ENCODE measurements at places on chromosomes 2 and 18.
A peak's percentile ranks its signal among the peaks of the same experiment; 100 is the strongest.

GRCh38 chr2:57733956-57734355 is 312.6 kb upstream of the VRK2 start:
- DNase-seq, result no peak

GRCh38 chr18:68925268-68925667 is 127.4 kb downstream of the CCDC102B start:
- DNase-seq, result no peak

GRCh38 chr2:135694711-135695110 is 46.9 kb upstream of the UBXN4 start:
- no peak for DNase-seq

GRCh38 chr2:240877460-240878340 is 9.1 kb downstream of the AGXT start:
- no peak for DNase-seq

DNA sequence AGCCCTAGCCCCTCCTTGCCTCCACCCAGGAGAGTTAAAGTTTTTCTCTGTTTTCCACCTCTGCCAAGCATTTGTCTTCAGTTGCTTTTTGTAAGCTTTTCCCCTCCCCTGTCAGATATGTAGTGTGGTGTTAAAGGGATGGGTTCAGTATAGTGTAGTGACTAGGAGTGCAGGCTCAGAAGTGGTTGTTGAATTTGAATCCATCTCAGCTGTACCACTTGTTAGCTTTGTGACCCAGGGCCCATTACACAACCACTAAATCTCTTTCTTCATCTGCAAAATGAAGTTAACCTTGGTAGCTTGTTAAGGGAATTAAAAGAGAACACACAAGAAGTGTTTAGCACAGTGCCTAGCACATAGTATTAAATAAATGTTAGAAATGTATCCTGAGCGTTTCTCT is 56.9 kb downstream of the MAP3K20 start:
- DNase-seq, result no peak

GRCh38 chr2:166519391-166519962 is 25.4 kb upstream of the SCN7A start:
- DNase-seq, result no peak

DNA sequence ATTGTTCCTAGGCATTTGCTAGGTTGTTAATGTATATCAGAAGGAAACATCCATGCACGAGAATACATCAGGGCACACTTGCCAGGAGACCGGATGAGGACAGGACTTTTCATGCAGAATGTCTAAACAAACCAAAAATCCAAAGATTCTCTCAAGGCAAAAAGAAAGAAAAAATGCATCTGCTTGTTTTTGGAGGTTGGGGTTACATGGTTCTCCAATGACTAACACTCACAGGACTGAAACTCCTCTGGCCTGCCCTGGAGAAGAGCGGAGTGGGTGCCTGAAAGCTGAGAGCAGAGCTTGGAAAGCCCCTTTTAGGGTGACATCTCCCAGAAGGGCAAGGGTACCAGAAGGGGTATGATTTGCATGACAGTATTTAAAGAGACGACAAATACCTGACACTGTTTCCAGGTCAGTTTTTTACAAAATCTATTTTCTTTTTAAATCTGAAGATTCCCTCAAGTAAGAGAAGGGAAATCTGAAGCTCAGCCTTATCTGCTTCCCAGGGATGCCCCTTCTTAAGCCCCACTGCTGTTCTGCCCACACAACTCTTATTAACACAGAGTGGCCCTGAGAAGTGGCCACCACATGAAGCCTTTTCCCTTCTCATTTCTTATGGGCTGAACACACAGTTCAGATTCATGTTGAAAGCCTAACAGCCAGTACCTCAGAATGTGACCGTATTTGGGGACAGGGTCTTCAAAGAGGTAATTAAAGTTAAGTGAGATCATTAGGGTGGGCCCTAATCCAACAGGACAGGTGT is 216.4 kb downstream of the STK39 start:
- no peak for DNase-seq

DNA sequence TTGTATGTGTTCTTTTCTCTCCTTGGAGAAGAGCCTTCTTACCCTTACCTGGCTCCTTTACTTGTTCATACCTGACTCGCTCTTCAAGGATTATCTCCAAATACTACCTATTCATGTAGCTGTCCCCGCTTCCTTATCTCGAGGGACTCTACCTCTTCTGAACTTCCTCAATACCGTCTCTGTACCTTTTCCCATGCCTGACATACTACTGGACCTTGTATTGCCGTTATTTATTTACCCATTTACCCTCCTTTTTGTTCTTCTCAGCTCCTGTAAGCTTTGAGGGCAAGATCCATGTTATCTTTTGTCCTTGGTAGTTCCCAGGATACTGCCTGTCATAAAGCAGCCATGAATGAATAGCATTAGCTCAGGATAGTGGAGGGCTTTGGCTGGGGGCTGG is 32.5 kb downstream of the KCNS3 start:
- DNase-seq, result no peak

GRCh38 chr2:73828389-73828817 is 358 bp upstream of the STAMBP start:
- no peak for DNase-seq

GRCh38 chr2:220281771-220282170 is 654.3 kb downstream of the SLC4A3 start:
- DNase-seq, result no peak

DNA sequence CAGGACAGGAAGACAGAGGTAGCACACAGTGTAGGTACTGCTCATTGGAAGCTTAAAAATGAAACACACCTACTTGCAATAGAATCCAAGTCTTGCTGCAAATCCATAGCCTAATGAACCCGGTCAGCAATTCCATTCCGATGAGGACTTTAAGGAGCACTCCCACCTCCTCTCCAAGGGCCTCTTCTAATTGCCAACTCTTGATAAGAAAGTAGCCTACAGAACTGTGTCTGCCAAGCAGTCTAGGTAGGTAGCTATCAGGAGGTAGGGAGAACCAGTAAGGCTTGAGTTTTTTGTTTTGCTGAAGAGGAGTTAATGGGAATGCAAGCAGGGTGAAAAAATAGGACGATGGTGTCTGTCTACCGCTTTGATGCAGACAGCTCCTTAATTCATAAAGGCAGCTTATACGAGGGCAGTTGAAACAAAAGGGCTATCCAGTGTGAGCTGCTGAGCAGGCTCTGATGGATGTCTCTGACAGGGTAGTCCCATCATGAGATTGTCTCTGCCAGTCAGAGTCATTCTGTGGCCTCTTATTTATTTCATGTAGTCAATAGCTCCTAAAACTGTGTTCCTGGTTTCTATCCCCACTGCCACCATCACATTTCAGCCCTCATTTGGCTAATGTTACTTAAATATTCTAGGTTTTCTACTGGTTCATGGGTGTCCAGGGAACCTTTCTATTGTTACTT is 155.6 kb upstream of the DNMT3A start:
- DNase-seq, result no peak

- no peak for DNase-seq
Measured at GRCh38 chr18:2853926-2854664, 7.3 kb downstream of the EMILIN2 start.

- DNase-seq, result no peak
Measured at GRCh38 chr18:1270081-1270480, 365.4 kb downstream of the ADCYAP1 start.

DNA sequence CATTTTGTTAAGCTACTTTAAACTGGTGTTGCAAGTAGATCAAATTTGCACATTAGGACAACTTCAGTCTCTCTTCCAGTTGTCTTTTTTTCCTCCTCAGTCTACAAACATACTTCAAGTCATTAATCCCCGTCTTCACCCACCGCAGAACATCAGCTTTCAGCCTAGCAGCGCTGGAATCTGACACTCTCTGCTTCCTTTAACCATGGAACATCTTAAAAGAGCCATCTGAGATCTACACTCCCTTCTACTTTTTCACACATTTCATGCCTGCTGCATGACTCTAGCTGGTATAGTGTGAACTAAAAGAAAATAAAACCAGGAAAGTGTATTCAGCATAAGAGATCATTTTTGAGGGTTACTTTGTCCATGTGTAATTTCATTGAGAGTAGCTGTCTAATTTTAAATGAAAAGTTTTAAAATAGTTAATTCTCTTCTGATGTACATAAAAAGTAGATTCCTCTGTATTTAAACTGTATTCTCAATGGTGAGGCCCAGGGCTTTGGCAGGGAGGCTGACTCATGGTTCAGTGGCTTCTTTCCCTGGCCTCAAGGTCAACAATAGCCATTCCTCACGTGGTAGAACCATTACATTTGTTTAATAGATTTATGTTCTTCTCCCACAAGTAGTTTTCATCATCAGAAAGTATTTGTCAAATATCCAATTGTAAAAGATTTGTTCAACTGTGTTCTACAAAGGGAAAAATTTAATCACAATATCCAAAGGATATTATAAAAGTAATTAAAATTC is 16.5 kb downstream of the SGPP2 start:
- DNase-seq, result no peak

DNA sequence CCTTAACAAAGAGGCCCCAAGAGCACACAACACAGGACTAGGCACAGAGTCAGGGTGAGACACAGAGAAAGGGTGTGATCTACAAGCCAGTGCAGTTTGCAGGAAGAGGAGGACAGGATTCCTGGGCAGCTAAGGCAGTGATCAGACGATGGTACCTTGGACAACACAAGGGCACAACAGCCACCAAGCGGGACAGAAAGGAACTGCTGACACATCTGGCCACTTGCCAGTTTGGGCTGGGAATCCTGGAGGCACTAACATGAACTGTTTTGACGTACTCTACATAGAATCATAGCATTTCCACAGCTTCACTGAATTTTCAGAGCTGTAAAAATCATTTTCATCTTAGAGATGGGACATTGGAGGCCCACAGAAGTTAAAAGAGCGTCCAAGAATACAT is 221.5 kb upstream of the SLC35G4 start:
- DNase-seq, result peak; percentile 72

DNA sequence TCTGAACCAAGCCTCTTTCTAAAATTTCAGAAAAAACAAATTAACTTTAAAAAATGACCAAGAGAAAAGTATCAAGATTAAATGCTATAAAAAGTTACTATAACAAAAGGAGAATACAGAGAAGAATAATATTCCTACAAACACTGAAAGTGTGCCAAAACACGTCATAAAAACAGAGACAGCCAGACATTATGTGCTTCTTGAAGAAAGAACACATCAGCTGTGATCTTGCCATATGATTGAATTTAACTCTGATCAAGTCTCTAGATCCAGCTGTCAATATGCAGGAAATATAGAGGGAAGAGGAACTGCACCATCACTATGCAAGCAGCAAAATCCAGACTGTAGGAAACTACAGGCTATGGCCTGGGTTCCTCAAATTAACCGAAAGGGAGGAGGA is 33.7 kb upstream of the COL5A2 start:
- no peak for DNase-seq

GRCh38 chr2:168766600-168766999 is 35.8 kb upstream of the NOSTRIN start:
- no peak for DNase-seq

GRCh38 chr2:135471106-135471505 is 59.9 kb downstream of the ZRANB3 start:
- no peak for DNase-seq

GRCh38 chr18:48926420-48926857 is 24.3 kb downstream of the SMAD7 start:
- DNase-seq, result no peak

Data from sciatic nerve (tissue), 2 donors.